Stimulated activated CD4-positive, alpha-beta T cell treated with anti-CD3 and anti-CD28 coated beads, Interleukin-1b, Interleukin-23, amount 100 ng/mL, for 1 hour (primary cell): ENCODE measurements at places on chromosomes 2 and 18.

- no peak for DNase-seq
These were observed 8.6 kb upstream of the CRYBA2 start for GRCh38 chr2:219001577-219002394.

DNA sequence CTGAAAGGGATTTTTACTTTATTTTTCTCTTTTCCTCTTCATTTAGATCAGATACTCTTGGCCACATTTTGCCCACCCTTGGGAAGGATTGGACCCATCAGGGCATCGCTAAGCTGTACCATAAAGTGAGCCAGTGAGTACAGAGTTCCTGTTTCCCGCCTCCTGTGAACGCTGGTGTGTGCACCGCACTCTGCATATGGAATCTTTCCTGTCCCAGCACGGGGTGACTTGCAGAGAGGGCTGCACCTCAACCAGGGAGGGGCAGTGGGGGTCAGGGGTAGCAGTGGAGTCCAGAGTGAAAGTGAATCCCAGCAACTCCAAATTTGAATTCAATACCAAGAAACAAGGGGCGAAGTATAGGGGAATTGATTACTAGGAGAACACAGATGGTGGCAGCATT is 58.6 kb downstream of the LPIN1 start:
- DNase-seq = no peak

- no peak for DNase-seq
These were observed 8.9 kb upstream of the TMEM185B start for GRCh38 chr2:120231974-120232635.

DNA sequence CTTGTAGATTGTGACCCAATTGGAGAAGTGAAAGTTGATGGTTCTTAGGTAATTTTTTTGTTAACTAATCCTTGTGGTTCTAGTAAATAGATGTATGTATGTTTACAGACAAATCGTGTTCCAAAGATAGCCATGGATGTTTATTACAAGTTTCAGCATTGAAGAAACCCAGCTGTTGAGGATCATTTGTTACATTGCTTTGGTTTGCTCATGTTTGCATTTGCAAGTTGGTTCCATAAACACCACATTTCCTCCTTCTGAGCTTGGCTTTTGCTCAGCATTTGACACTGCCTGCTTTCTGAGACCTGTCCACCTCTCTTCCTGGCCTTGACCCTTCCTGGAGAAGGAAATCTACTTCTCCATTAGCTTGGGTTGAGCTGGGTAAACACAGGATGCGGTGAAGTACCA is 1.8 kb upstream of the CCDC68 start:
- no peak for DNase-seq

GRCh38 chr2:236767941-236768340 is 198.3 kb downstream of the ACKR3 start:
- DNase-seq = no peak

- DNase-seq = no peak
These were observed 62.5 kb downstream of the SERTAD2 start for GRCh38 chr2:64591188-64591587.

DNA sequence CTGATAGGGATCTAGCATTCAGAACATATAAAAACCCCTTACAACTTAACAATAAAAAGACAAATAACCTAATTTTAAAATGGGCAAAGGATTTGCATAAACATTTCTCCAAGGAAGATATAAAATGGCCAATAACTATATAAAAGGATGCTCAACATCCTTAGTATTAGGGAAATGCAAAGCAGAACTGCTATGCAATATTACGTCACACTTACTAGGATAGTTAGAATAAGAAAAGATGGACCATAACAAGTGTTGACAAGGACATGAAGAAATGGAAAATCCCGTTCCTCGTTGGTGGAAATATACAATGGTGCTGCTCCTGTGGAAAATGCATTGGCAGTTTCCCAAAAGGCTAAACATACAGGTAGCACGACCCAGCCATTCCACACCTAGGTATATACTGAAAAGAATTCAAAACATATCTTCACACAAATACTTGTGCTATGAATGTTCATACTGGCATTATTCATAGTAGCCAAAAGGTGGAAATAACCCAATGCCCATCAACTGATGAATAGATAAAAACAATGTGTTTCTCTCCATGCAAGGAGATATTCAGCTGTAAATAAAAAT is 48.2 kb upstream of the REV1 start:
- no peak for DNase-seq

DNA sequence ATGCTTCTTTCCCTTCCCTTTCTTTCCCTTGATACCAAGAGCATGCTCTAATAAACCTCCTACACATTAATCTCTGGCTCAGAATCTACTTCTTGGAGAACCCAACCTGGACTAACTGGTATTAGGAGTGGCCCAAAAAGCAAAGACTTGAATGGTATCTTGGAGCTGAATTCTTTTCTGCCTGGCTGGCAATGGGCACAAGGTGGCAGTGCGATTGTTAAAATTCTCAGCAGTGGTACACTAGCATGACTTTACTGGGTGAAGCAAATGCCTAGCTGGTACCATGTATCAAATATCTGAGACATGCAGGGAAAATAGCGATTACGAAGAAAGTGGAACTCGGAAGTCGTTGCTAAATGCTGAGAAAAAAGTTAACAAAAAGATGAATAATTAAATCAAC is 376.1 kb downstream of the XIRP2 start:
- no peak for DNase-seq

GRCh38 chr2:85589982-85590791 is 5.4 kb upstream of the RNF181 start:
- no peak for DNase-seq

GRCh38 chr2:222782201-222782730 is 78.6 kb upstream of the ACSL3 start:
- no peak for DNase-seq

GRCh38 chr2:64825831-64826491 is 163.2 kb upstream of the SLC1A4 start:
- DNase-seq = no peak

DNA sequence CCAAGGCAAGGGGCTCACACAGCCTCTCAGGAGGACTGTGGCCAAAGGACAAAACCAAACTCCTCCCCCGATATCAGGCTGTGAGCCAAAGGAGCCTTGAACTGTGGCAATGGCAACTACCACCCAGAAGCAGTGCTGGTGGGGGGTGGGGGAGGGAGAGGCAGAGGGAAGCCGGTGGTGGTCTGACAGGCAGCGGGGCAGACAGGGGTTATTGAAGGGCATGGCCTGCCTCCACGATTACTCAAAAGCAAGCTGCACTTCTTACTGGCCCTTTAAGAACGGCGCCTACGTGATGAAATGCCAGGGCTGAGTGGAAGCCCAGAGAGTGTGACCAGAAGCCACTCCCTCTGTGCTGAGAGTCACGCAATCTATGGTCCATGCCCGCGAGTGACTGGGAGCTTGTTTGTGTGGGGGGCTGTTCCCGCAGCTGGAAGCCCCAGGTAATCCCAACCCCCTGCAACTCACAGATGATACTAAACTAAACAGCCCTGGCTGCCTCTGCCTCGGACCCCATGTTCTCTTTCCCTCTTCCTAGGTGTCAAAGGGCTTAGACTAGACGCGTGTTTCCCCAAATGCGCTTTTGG is 128.2 kb upstream of the CXCR4 start:
- DNase-seq = no peak

DNA sequence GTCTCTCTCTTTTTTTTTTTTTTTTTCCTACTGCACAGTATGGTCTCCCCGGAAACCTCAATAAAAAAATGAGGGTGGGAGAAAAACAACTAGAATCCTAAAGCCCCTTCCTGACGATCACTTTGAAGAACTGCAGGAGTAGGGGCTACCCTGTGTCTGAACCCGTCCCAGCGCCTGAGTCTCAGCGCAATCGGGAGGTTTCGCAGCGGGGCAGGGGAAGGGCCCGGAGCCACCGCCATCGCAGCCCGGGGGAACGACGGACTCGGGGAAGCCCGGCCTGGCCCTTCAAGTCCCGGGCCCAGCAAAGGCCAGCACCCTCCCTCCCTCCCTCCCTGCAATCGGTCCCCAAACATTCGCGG is 411 bp downstream of the NARS1 start:
- DNase-seq = no peak

- DNase-seq = no peak
These were observed 72.6 kb downstream of the CELF4 start for GRCh38 chr18:37492952-37493351.

- DNase-seq = no peak
These were observed 1118.2 kb downstream of the DPP10 start for GRCh38 chr2:115560666-115561065.

DNA sequence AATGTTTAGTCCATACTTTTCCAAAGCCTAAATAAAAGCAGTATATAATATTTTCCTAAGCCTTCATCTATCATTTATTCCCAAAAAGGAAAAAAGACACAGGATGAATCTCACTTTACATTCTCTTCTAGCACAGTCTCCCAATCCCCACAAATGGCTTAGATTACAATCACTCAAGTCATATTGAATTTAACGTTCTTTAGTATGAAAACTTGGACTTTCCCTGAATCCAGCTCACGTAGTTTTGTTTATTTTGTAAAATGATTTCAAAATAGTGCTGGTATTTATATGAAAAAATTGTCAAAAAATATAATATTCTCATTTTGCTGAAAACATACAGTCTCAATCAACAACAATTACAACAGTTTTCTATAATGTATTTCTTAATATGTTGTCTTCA is 137.7 kb upstream of the CCDC150 start:
- no peak for DNase-seq

- DNase-seq = no peak
These were observed 198.2 kb downstream of the SEPTIN10 start for GRCh38 chr2:109415581-109416013.

GRCh38 chr2:143426296-143426695 is 297.1 kb downstream of the ARHGAP15 start:
- no peak for DNase-seq

DNA sequence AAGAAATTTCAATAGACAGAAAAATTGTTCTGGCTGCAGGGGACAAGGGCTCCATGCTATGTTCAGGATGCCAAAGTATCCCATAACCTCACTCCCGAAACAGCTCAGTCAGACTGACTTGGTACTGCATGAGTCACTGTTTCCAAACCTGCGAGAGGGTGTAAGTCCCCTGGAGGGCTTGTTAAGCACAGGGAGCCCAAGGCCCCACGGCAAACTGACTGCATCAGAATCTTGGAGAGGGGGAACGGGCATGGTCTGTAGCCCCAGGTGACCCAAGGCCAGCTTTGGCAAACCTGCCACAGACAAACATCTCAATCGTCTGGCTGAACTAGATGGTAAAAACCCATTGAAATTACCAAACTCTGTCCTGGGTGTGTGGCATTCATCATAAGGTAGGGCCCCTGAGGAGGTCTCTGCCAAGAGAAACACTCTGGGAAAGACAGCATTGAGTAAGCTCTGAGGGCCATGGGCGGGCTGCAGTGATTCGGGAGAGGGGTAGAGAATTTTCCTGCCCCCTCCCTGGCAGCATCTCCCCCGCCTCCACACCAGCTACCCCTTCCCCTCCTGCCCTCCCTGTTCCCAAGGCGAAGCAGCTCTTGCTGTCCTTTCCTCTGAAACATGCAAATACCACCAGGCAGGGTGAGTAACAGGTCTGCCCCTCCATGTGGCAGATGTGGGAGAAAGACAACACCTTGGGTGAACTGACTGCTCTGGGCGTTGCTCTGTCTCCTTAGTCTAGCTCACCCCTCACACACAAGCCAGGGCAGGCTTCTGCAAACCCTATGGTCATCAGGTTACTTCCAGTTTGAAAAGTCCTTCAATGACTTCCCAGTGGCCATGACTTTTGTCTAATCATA is 274.7 kb upstream of the SIX2 start:
- DNase-seq = no peak

DNA sequence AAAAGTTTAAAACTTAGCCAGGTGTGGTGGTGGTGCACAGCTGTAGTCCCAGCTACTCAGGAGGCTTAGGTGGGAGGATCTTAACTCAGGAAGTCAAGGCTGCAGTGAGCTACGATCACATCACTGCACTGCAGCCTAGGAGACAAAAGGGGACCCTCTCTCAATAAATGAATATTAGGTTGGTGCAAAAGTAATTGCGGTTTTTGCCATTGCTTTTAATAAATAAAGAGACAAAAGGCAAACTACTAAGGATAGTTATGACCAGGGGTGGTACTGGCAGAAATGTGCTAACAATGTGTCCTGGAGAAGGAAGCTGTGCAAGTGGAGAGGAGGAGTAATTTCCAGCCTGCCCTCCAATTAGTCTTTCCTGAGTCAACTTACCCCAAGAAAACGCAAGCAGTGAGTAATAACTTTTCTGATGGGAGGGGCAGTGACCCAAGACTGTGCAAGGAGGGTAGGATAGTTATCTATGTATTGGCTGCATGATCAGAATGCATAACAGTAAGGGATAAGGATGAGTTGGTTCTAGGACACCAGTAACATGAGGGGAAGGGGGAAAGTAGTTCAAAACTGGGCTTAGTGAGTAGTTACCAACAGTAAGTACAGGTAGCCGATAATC is 1.5 kb downstream of the EXOC6B start:
- no peak for DNase-seq

DNA sequence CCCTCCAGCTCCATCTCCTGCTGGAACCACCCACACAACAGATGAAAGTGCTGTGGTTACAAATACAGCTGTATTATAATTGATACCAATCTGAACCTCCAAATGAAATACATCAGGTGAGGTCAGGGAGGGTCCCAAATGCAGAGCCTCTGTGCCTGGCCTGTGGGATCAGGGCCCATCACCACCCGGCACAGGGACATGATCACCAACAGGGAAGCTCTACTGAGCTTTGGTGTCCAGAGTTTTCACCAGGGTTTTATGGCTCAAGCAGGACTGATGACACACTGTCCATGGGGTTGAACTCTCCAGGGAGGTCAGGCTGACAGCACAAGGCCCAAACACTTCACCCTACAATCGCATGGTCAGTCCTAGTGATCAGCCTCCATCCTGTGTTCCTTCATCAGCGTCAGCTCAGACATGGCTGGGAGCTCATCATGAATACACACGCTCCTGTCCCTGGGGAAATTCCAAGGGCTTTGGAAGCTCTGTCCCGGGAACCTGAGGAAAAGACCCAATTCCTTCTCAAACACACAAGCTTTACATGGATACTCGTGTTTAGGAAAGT is 3.9 kb upstream of the PXDN start:
- DNase-seq = no peak

DNA sequence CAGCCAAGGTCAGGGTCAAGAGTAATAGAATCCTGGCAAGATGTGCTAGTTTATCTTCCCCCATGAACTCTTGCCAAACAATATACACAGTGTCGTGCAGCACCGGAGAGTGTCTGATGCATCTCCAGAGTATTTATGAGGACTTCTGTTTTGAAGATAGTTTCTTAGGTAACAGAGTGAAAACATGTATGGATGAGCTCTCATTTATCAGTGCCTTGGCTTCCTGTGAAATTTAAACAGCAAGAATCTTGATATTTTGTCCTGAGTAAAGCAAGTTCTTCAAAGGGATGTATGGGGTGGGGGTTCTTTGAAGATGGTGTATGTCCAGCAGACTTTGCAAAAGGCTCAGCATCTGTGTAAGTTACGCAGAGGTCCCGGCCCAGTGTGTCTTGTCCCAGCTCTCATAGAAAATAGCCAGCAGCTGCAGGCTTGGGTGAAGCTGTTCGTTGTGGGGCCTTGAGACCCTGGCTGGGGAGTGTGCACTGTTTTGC is 361.0 kb upstream of the NT5C1B start:
- DNase-seq = no peak
